ENCODE measurements at places on chromosomes 5 and 9.

- no peak for DNase-seq
These were observed 2.6 kb downstream of the SLC35A4 start for GRCh38 chr5:140567136-140567818.

DNA sequence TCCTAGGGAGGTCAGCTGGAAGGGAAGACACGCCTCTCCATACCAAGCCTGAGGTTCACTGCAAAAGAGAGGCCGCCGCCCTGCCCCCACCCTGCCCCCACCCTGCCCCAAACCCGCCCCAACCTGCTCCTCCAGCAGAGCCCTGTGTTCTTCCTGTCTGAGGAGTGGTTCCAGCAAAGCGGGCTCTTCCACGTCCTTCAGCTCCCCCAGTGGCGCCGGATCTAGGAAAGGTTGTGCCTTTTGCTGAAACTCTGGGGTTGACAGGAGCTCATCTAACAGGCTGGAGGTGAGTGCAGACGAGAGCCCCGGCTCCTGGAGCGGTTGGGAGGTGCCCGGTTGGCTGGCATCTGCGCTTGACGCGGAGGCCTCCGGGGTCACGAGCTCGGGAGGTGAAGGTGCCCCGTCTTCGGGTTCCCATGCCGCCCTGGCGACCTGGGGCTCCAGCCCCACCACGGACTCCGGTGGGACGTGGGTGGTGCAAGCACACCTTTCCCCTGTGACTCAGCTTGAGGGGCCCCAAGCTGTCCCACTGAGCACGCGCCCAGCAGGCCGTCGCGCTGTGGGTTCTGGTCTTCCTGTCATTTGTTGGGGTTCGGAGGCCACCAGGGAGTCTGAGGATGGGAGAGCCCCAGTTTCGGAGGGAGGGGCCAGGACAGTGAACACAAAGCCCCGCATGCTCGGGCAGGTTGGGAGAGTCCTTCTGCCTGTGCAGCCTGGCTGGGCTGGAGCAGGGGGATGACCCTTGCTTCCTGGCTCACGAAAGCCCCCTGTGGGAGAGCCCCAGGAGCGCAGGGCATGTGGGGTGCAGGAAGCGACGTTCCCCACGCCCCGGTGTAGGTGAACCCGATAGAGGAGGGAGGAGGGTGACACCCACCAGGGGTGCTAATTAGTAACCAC lies 1467.1 kb downstream of the FOXD4L5 start:
- DNase-seq: no peak

DNA sequence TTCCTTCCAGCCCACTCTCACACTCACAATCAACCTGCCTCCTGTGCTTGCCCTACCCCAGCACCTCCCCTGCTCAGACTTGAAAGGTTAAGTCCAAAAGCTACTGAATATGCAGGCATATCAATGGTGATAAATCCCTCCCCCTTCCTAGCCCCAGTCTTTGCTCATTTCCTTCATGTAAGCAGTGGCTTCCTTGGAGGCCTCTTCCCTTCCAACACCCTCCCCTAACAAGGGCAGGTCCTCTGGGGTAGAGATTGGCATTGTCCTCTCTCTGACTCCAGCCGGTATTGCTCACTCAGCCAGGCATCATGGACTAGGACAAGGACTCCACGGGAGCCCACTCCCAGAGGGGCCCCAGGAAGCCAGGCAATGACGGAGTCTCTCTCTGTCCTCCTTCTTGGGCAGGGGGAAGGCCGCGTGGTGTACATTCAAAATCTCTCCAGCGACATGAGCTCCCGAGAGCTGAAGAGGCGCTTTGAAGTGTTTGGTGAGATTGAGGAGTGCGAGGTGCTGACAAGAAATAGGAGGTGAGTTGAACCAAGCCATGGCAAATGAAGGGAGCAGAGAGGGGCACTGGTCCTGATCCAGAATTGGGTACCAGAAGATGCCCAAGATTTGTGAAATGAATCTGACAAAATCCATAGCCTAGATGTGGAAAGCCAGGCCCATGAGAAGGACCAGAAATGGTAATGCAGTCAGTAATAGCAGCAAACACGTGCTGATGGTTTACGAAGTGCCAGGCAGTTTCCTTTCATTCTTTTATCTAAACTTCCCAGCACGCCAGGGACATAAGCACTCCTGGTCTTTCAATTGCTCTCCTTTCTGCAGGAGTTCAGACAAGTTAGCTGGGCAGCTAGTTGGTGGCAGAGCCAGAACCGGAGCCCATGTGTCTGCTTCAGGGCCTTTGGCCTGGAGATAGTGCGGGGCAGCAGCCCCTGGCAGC lies 102.5 kb downstream of the PDE6A start:
- no peak for DNase-seq

- no peak for DNase-seq
These were observed 48.9 kb downstream of the SLC12A7 start for GRCh38 chr5:1062761-1063568.

- no peak for DNase-seq
These were observed 213.2 kb downstream of the GABBR2 start for GRCh38 chr9:98495530-98495929.

GRCh38 chr9:73219985-73220626 lies 68.4 kb downstream of the ANXA1 start:
- peak; percentile 41 for DNase-seq

- no peak for DNase-seq
These were observed 149.3 kb downstream of the GNAQ start for GRCh38 chr9:77882294-77882693.

- DNase-seq: no peak
These were observed 21.9 kb downstream of the POLR1E start for GRCh38 chr9:37507566-37508134.

- DNase-seq: no peak
These were observed 80.8 kb downstream of the PDE6A start for GRCh38 chr5:149863830-149864229.

GRCh38 chr5:2523180-2523579 lies 228.3 kb downstream of the IRX2 start:
- DNase-seq: no peak

DNA sequence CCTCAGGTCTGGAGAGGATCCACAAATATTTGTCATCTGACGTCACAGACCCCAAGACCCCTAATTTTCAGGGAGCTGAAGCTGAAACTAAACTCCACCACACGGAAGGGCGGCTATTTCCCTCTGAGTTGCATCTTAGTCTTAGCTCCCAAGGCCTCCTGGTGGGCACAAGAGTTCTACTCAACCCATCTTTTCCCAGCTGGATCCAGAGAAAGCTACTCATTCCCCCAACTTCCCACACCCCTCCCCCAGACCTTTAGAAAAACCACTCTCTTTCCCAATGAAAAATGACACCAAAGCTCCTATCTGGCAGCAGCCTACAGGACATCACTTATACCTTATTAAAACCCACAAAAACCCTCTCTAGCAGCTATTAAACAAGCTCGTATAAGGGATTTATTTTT lies 67.1 kb upstream of the SLC1A1 start:
- no peak for DNase-seq

GRCh38 chr9:8877753-8878494 lies 1078.3 kb upstream of the DMAC1 start:
- DNase-seq: no peak

DNA sequence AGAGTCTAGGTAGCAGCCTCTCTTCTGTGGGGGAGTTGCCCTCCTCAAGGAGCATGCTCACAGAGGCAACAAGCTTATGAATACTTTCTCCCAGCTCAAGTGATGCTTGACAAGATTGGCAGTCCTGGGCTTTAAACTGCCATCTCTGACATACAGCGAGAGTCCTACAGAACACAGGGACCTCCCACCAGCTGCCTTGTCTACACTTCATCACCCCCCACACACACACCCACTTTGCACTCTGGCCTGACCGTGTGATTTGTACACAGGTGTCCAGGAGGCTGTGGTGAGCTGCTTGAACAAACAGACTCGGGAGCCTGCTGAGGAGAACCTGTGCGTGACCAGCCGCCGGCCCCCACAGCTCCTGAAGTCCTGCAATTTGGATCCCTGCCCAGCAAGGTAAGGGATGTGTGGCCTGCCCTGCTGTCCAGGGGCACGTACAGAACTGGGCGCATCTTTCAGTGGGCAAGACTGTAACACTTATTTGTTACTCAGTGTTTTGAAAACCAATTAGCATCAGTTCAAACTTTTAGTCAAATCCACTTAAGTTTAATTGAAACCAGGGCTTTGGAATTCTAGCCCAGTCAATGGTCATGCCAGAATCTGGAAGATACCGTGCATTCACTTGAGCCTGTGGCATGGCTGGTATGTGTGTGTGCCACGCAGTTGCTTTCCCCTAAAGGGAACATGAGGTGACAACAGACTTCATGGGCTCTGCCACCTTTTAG lies 247.5 kb downstream of the ADAMTSL1 start:
- no peak for DNase-seq

GRCh38 chr5:68407311-68408239 lies 192.0 kb downstream of the PIK3R1 start:
- no peak for DNase-seq

DNA sequence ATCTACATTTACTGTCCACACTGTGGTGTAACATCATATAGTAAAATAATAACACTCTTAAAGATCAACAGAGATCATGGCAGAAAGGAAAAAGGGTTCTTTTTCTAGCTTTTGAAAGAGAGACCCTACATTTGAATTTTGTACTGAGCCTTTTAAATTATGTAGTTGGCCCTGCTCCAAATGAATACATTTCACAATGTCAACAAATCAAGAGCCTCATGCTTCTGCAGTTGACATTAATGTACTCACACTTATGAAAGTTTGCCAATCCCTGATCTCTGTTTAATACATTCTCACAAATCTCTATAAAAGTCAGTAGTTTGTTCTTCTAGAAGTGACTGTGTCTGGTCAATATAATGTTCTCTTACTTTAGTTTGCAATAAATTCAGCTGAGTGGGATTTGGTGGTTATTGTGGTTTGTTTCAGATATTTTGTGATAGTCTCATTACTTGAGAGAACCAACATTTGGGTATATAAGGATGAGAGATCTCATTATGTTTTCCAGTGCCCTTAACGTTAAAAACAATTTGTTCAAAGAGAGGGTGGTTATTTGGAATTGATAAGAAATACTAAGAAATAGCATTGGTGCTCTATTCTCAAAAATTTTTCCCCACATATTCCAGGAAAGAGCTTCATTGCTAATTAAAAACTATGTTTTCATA lies 277.8 kb upstream of the FTMT start:
- DNase-seq: no peak

GRCh38 chr9:85053206-85053786 lies 383.8 kb downstream of the NTRK2 start:
- DNase-seq: no peak

DNA sequence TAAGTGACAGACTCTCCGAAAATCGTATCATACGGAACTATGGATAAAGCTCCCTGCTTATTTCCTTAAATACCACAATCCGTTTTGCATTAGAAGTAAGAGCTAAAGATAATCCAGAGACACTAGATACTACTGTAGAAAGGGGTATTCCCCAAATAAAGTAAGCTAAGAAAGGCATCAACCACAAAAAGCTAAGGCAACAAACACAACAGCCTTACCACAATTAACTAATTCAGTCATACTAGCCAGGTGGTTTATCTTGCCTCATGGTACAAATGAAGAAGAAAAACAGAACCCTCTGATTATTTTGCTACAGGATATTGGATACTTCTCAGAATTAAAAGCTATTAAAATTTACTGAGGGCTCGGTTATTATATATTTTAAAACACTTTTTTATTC lies 14.1 kb downstream of the ERP44 start:
- DNase-seq: no peak

DNA sequence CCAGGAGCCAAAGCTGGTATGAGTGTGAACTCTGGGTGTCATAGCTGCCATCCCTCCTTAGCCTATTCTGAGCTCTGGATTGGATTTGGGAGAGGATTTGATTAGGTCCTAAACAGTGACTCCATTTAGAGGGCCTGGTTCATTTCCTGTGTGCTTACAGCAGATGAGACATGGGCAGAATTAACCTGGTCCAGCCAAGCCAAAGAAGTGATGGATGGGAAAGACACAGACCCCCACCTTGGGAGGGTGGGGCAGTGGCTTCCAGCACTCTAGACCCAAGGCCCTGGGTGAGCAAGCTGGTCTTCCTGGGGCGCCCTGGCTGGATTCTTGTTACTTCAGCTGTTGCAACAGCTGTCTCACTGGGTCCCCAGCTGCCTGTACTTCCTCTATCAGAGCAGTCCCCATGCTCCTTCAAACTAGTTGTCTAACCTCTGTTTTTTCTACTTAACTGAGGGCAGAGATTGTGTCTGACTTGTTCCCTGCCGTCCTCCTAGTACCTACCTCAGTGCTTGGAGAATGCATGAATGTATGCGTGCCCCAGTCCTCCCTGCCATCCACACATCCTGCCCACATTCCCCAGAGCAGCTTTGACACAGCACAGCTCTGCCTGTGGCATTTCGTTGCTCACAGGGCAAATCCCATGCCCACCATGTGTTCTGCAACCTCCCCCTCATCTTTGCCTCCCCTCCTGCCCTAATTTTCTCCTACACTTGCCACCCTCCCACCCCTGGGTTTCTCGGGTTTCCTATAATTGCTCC lies 115.9 kb downstream of the RGS3 start:
- DNase-seq: peak; percentile 52

Measured in T1000 (cell line).